ENCODE measurements at places on chromosomes 16 and 17. TPM values are rescaled to one million over a fixed set of nuclear protein-coding genes. Genes with fewer than 3 reads are reported as not detected.

Gene FBXO47
- not detected for total RNA-seq

- no peak for DNase-seq
Observed at GRCh38 chr17:81891303-81891552, 158 bp downstream of the ALYREF start.

GRCh38 chr16:64481497-64481896, 640.4 kb downstream of the CDH11 start:
- DNase-seq = no peak

DNA sequence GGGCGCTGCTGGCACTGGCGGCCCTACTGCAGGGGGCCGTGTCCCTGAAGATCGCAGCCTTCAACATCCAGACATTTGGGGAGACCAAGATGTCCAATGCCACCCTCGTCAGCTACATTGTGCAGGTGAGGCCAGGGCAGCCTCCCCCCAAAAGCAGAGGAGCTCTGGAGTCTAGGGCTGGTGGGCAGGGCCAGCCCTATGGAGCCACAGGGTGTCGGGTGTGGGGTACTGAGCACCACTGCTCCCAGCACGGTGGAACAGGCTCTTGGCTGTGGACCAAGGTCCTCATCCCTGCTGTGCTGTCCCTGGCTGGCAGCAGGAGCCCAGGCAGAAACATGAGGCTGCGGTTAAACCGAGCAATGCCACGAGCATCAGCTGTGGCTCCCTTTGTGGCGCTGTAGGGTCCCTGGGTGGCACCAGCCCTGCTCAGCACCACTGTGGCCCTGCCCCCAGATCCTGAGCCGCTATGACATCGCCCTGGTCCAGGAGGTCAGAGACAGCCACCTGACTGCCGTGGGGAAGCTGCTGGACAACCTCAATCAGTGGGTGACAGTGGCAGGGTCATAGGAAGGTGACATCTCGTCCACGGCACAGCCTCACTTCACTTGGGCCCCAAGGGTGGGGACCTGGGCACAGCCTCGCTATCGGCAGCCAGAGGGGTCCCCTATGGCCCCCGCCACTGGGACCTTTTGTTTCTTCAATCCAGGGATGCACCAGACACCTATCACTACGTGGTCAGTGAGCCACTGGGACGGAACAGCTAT, 1.1 kb downstream of the DNASE1 start:
- DNase-seq = no peak

DNA sequence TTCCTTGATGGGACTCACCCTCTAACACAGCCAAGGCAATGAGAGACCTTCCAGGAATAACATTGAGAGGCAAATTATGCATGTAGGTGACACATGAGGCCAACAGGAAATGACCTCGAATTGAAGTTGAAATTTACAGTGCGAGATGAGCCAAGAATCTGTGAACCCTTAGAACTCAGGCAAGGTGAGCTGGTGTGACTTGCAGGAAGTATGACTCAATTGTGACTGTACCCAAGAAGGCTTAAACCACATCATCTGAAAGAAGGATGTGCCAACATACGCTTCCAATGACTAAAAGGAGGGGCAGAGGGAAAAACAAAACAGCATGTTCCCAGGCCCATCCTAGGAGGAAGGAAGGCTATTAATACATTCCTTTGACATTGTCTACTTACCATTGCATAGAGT, 44.8 kb downstream of the PITPNC1 start:
- no peak for DNase-seq

Gene IRF8
- total RNA-seq = 3.2 TPM

Gene PRAC1
- total RNA-seq = not detected

Gene C16orf78
- not detected for total RNA-seq

DNA sequence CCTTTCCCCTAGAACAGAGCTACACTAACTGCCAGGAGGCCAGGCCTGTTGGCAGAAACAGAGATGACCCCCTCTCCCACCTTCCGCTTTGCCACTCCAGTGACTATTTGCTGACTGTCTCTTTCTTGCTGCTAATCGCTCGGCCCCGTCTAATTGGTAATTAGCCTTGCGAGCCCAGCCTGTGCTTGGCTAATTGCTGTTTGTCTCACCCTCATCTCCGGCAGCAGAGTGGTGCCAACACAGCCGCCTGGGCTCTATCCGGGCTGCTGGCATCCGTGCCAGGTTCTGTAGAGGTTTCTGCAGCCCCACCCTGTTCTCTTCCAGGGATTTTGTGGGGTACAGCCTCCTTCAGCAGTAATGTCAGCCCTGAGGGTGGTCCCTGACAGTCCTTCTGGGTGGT, 27.4 kb upstream of the PHB1 start:
- DNase-seq = no peak

GRCh38 chr16:58556678-58557077, 41.4 kb downstream of the SETD6 start:
- DNase-seq = no peak

DNA sequence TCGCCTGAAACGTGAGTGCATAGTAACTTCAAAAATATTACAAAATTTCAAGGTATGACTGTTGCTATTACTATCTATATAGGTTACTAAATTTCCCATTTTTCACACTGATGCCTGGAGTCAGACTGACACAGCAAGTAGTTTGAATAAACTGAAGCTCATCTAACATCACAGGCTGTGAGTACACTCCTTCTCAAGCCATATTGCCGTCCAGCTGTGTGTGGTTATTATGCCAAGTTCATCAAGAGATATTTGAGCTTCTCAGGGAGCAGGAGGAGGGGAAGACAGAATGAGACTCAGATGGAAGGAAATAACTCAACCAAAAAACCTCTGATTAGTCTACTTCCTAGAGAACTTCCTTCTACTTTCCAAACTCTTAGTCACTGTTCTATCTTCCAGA, 473.9 kb downstream of the TOX3 start:
- no peak for DNase-seq

All from ovary (tissue), 10 donors.